Left hindlimb (tissue), 1 donor: ENCODE measurements at places on chromosomes 5 and 9.

DNA sequence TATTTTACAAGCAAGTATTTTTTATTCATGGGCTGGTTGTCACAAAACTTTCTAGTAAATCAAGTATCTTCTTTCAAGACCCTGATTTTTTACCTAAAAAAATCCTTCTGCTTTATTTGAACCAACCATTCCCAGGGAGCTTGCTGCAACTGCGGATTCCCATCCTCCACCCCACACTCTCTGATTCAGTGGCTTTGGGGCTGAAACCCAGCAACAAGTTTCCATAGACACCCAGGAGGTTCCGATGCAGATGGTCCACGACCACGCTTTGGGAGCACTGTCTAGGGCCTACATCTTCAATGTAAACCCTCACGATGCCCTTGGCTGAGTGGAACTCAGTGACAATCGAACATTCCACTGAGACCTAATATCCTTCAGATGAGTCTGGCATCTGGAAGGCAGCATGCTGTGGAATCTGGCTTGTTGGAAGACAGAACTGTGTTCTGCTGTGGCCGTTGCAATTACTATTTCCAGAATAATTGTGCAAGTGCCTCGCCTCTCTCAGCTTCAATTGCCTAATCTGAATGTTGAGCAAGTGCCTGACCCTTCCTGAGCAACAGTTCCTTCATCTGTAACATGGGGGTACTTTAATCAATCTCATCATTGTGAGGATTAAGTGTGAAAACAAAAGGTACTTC lies 105.1 kb downstream of the INSYN2B start:
- no peak for DNase-seq

DNA sequence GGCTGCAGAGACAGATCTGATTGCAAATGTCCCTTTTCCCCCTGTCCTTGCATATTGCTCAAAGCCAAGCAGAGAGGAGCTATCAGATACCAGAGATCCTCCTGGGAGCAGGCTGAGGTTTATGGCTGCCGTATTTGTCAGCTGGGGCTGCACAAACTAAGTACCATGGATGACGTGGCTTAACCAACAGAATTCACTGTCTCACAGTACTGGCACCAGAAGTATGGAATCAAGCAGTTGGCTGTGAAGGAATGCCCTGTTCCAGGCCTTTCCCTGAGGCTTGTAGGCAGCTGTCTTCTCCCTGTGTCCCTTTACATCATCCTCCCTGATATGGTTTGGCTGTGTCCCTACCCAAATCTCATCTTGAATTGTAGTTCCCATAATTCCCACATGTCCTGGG lies 2.6 kb downstream of the CFAP90 start:
- no peak for DNase-seq

DNA sequence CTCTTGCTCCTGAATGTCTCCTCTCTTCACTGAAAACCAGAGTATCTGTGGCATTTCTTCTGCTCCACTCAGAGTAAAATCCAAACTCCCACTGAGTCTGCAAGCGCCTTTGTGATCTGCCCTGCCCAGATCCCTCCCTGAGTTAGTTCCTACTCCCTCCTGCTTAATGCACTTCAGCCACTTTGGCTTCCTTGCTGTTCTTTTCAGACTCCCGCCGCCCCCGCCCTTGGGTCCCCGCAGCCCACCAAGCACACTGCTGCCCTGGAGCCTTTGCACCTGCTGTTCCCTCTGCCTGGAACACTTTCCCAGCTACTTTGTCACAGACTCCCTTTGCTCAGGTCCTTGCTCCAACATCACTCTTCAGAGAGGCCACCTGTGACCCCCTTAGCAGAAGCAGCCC lies 127.2 kb upstream of the SLC25A48 start:
- DNase-seq: no peak

DNA sequence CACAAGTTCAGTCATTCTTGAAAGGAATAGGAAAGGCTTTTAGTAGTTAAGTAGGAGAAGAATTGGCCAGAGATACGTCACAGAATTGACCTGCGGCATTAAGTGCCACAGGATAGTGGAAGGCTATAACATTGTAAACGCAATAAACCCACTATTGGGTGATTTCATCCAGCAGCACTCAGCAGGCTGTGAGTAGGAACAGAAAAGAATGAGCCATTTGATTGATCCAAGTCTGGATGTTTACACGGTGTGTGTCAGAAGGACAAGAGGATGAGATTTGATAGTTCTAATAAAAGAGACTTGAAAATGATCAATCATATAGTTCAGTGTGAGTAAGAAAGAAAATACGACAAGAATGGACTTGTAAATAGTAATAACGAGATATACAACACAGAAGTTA lies 110.0 kb upstream of the MTAP start:
- no peak for DNase-seq

- no peak for DNase-seq
Observed at GRCh38 chr5:150782850-150783249, 4.3 kb downstream of the SMIM3 start.

DNA sequence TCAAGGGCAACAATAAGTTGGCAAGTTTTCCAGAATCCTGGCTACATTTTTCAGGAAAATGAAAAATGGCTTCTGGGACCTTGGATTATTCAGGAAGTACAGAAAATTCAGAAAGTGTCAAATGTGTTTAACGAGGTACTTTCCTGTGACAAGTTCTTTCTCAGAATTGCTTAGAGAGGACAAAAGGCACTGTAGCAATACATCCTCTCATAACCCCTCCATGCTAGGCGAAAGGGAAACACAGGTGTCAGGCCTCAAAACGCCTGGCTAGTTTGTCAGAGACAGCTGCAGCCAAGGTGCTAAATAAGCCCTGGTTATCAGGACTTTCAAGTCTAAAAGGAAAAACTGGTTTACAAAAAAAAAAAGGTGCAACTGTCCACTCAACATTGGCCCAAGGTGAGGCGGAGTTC lies 115.2 kb downstream of the GNAQ start:
- no peak for DNase-seq

DNA sequence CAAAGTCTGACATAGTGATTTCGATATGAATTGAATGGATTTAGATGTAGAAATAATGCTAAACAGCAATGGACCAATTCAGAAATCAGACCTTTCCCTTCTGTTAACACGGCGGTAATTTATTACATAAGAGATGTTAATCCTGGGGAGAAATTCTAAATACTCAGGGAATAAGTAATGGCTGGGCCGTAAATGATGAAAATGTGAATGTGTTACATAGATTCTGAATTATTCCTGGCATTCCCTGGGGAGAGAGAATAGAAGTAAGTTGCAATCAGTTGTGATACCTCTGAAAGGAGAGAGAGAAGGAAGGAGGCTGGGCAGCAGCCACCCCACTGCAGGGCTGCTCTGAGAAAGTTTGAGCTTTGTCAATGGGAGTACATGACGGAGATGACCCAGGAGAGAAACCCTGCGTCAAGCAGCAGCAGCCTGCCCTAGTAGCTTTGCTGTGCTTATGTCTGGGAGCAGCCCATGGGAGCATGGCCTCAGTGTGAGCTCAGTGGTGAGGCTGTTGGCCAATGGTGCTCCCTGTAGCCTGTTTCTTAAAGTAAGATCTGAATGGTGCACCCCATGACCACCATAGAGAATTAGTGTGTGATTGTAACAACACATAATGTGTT lies 420.1 kb downstream of the MTRR start:
- DNase-seq: no peak

GRCh38 chr9:107569174-107569573 lies 79.6 kb upstream of the KLF4 start:
- no peak for DNase-seq

DNA sequence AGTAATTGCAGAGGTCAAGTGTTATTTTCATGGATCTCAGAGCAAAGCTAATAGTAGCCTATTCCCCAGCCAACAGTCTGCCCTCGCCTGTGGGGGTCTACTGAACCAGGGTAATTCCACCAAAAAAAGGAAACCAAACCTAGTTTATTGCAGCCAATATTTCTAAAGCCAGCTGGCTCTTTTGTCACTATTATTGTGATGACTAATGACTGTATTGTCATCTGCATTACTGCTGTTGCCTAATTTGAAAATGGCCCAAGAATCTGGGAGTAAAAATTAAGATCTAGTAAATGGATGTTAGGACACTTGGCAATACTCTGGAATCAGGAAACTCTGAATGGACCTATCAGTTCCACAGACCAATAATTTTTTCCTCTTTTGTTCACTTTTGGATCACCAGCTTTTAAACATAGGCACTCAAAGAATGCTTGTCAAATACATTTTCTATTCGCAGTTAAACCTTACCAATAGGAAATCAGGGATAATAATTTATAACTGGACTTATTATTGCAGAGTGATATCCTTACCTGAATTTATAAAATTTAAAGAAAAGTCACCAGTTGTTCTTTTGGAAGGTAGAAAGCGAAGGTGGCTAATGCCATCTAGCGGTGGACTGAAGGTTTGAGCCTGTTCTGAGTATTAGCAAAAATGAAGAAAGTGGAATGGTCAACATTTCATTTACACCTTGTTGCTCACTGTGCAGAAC lies 69.2 kb downstream of the SYK start:
- no peak for DNase-seq

GRCh38 chr9:78187763-78188484 lies 48.0 kb upstream of the CEP78 start:
- no peak for DNase-seq

DNA sequence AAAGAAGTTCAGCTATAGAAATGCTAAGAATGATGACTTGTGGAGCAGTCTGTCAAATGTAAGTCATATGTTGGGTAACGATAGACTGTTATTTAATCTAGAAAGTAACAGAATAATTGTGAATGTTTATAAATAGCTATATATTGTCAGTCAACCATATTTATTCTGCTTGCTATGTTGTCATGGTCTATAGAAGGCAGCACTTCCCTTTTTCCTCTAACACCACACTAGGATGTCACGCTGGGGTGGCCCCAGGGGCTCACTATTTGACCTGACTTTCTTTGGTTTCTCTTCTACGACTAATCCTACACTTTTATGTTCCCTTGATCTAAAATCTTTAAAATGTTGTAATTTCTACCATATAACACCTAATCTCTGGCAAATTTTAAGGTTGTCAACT lies 20.5 kb downstream of the ERAP2 start:
- no peak for DNase-seq

- DNase-seq: no peak
Observed at GRCh38 chr9:17425384-17425783, 153.5 kb upstream of the SH3GL2 start.

DNA sequence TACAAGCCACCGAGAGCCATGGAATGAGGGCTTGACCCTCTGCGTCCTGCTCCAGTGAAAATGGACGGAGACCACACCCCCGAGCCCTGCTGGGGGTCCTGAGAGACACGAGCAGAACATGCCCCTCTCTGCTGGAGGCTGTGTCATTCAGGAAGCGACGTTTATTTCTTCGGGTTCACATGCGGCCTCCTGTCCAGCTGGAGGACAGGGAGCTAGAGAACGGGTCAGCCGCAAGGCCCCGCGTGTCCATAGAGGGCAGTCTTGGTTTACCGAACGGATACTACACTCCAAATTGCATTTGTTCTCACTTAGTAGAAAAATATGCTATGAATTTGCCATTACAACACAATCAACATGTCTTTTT lies 36.1 kb downstream of the MRPL36 start:
- no peak for DNase-seq

GRCh38 chr5:4661836-4662235 lies 478.3 kb upstream of the ADAMTS16 start:
- no peak for DNase-seq

- DNase-seq: no peak
Observed at GRCh38 chr5:172377438-172377837, 76.9 kb downstream of the SH3PXD2B start.

- no peak for DNase-seq
Observed at GRCh38 chr9:127237801-127238200, 26.8 kb upstream of the GARNL3 start.

- no peak for DNase-seq
Observed at GRCh38 chr5:58450018-58450417, 9.9 kb downstream of the PLK2 start.

DNA sequence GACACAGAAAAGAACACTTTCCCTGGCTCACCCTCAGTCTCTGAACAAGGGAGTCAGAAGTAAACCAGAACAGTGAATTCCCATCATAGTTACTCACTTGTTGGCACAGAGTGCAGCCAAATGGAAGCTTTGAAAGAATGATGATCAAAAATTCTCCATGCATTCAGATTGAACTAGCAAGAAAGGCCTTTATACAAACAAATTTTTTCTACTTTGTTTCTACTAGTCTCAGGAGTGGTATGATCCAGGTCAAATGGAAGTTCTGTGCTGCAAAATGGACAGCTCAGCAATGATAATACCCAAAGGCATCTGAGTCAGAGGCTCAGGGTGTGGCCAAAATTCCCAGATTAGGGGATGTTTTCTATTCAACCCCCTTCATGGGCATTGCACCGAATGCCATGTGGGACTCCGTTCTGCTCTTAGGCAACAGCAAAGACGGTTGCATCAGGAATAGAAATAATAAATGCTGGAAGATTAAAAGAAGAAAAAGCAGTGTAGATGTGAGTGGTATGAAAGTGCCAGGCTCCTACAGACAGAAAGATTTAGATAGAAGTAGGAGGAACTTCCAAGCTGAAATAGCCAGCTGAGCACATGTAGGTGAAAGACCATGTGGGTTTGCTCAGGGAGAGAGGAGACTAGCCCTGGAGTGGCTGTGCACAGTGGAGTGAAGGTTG lies 24.0 kb upstream of the ASPN start:
- peak; percentile 46 for DNase-seq

GRCh38 chr5:142872217-142872616 lies 102.0 kb downstream of the ARHGAP26 start:
- no peak for DNase-seq

DNA sequence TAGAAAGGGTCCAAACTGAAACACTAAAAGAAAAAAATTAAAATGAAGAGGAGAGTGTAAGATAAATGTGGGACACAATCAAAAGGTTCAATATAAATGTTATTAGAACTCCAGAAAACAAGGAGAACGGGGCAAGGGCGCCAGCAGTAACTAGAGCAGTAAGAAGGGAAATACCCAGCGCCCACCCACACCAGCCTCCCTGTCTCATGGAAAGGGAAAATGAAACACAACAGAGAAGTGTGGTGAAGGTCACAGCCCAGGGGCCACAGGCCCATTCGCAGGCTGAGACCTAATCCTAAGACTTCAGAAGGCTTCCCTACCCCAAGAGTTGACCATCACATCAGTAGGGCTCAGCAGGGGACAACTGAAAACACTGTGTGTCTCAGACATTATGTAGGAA lies 45.8 kb upstream of the CLK4 start:
- no peak for DNase-seq

DNA sequence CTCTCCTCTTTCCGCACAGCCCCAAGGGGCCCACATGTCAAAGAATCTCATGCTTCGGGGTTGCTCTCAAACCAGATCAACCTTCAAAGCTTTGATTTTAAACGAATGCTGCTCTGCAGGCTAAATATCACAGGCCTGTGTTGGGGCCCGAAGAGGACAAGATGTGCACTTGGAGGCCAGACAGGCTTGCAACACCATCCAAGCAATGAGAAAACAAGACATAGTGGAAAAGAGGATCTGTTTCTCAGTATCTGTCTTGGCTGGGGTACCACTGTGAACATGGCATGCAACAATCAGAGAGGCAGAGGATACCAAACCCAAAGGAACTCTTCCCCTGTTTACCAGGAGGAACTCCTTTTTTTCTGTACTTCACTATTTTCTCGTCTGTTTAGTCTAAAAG lies 321.8 kb downstream of the SLIT3 start:
- DNase-seq: no peak
